ENCODE measurements at places on chromosomes 4 and X.

- no peak for DNase-seq
Measured at GRCh38 chrX:48695925-48696300, 621 bp upstream of the SUV39H1 start.

- DNase-seq = peak; percentile 57
Measured at GRCh38 chrX:31266203-31267076, 194.6 kb upstream of the FTHL17 start.

DNA sequence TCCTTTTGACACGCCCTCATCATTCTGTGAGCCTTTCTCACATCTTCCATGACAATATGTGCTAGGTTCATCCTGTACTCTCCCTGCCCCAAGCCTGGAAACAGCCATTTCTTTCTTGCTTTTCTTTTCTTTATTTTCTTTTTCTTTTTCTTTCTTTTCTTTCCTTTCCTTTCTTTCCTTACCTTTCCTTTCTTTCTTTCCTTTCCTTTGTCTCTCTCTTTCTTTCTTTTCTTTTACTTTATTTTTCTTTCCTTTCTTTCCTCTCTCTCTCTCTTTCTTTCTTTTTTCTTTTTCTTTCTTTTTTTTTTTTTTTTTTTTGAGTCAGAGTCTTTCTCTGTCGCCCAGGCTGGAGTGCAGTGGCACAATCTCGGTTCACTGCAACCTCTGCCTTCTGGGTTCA, 14.6 kb downstream of the PPP1R3F start:
- no peak for DNase-seq

- no peak for DNase-seq
Measured at GRCh38 chrX:105758754-105759153, 63.6 kb upstream of the NRK start.

DNA sequence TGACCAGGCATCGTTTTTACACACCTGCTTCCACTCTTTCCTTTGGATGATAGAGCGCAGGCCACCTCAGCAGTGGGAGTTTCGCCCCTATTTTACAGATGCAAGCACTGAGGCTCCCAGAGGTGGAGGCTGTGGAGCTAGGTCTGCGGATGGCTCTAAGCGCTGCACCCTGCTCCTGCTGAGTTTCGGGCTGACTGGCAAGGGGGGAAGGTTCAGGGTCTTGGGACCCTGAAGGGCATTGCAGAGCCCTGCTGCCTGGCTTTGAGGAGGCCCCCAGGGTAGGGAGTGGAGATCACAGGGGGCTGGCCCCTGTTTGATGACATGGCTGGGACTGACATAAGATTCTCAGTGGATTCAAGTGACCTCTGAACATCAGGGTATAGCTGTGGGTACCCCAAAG, 62.8 kb upstream of the NKX1-1 start:
- no peak for DNase-seq

- DNase-seq = no peak
Measured at GRCh38 chr4:3818371-3818770, 52.2 kb downstream of the ADRA2C start.

DNA sequence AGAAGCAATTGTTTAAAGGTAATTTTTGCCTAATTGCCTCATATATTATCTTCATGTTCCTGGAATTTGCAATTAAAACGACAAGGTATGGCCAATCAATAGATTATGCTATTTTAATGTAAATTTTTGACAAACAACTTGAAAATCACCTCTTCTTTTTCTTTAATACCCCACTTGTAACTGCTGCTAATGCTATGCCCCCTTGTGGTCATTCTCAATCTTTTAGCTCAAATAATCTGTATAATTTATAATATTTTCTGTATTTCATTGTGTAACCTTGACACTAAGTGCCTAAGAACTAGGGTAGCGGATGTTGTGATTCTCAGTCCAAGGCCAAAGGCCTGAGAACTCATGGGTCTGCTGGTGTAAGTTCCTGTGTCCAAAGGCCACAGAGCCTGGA, 831.7 kb upstream of the POU3F4 start:
- no peak for DNase-seq

DNA sequence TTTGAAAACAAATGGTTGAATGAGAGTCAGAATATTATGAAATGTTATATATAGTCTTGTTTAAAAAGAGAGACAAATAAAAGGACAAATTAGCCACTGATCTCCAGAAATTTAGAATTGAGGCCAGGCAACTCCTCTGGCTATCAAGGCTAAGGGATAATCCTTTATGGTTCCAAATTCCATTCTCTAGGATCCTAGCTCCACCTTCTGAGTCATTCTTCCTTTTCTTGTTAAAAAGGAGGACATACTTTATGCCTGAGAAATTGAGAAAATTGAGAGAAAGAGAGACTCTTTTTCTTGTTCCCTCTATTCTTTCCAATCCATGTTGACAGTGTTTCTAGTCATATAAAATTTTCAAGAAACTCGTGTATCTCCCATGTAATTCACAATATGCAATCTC, 1299.5 kb downstream of the FSTL5 start:
- no peak for DNase-seq

DNA sequence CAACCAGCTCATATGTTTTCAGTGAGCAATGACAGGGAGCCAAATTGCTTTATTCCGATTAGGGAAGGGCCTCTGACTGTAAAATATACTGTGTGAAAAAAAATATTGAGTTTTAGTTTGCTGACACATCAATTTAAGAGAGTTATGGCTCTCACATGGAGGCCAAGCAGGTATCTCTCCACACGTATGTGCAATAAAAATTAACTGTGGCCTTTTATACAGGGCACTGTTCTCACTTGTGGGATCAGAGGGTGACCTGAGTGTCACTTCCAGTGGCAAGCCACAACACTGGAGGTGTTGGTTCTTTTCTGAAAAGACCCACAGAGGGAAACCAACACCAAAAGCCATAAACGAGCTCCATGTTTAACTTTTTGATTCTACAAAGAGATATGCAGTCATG, 462.8 kb downstream of the MID1IP1 start:
- no peak for DNase-seq

DNA sequence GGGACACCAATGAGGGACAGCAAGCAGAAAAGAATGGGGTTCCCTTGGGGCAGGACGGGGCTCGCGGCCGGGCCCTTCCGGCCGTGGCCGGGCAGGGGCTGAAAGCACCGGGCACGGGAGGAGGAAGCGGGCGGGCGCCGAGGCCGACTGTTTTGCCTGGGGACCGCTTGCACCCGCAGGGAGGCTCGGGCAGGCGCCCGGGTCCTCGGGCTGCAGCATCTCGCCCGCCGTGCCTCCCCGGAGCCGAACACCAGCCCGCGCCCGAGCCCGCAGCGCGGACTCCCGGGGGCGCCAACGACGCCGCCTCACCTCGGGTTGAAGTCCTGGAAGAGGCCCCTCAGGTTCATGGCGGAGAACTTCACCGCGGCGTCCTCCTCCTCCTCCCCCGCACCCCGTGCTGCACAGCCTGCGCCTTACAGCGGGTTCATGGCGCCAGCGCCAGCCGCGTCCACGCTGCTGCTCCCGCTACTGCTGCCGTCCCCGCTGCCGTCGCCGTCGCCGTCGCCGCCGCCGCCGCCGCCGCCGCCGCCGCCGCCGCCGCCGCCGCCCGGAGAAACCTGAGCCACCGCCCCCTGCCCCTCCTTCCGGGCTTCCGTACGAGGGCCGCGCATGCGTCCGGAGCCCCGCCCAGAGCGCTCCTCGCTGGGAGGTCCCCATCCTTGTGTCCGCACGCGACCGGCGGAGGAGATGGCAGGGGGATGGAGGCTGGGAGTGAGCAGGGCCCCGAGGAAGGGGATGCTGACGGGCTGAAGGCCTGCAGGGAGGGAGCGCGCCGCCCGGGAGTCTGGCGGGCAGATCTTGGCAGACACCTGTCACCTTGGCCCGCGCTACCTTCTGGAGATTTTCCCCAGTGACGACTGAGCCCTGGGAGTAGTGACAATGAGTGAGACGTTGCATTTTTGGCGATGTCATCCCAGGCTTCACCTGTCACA, at the start of gene TMEM185A:
TSS of gene TMEM185A (minus strand) at position 559 of the 932 bp plus-strand sequence. CDS start at position 347, 212 bp downstream.
- DNase-seq = peak; percentile 78

DNA sequence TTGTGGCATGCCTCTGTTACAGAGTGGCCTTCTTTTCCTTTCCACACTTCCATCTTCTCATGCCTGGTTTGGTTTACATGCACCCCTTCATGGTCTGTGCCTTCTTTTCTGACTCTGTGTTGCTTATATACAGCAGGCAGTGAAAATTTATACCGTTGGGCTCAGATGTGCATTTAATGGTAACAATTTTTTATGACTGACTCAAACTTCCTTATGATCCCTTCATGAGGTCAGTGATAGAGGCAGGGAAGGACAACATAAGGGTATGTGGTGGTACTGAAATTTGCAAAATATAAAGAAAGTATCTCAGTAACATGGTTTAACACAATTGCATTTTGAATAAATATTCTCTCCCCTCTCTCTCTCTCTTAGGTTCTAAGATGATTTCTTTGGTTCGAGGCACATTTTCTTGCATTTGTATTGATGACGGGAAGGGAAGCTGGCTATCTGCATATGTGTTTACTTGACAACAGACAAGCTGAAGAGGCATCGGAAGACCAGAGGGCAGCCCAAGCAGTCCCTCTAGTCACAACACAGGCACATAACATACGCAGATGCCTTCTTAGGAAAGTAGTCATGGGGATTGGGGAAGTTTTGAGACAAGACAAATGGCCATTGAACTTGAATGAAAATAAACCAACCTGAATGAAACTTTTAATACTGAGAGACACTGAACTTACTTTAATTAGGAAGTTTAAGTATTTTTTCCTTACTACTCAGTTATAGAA, 163.3 kb upstream of the LEF1 start:
- DNase-seq = no peak

GRCh38 chrX:72079607-72080006, 52.1 kb downstream of the RTL5 start:
- DNase-seq = peak; percentile 75

- no peak for DNase-seq
Measured at GRCh38 chr4:81629366-81629765, 157.7 kb upstream of the RASGEF1B start.

DNA sequence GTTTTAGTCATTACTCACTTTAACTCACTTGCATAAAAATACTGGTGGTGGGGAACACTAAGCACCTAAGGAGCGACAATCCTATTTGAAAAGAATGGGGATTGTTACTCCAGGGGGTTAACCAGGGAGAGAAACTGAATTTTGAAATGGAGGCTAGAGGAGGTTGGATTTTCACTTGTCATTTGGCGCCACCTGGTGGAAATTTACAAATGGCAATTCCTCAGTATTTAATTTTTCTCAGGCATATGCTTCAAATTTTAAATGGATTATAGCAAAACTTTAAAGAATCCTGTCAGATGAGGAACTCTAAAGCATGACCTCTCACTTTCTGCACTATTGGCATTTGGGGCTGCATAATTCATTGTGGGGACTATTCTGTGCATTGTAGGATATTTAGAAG, 2.7 kb upstream of the GEMIN8 start:
- no peak for DNase-seq

- no peak for DNase-seq
Measured at GRCh38 chr4:6902318-6903042, 7.1 kb upstream of the TBC1D14 start.

DNA sequence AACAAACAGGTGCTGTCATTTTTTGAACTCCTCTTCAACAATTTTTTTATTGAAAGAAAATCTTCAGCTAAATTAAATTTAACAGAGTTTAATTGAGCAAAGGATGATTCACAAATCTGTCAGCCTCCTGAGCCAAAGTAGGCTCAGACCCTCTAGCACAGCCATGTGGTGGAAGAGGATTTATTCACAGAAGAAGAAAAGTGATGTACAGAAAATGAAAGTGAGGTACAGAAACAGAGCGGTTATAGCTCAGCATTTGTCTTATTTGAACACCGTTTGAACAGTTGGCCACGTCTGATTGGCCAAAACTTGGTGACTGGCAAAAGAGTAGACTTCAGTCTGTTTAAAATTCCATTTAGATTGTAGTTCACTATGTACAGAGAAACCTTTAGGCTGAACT, 217.3 kb downstream of the SPANXN1 start:
- DNase-seq = no peak

GRCh38 chr4:80876810-80877209, 153.7 kb upstream of the BMP3 start:
- DNase-seq = no peak

DNA sequence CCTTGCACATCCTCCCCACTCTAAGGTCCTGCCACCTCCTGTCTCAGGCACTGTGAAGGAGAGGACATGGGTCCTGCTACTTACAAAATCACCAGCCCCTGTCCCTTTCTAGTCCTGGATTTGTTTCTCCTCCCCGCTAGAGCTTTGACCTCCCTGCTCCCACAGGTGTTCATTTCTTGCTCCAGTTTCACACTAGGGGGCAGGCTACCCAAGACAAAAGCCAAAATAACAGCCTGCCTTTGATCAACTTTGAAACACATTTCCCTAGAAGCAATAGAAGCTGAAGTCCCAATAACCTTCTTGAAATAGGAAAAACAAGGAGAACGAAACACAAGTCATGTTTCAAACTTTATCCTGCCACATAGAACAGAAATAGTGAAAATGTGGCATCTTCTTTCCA, 164.4 kb downstream of the QDPR start:
- peak; percentile 60 for DNase-seq

DNA sequence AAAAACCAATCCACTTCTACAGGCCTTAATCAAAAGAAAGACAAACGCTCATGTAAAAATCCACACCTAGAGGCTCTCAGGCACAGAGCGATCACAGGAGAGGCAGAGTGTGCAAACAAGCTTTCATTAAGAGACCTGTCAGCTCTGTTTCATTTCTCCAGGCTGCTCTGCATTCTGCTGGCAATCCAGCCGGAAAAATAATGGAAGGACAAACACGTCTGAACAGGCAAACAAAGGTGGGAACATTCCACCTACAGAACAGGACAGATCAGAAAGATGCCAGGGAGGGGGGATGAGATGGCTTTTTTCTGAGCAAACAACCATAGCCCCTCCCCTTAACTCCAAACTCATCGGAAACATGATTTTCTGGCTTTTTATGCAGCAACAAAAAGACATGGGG, 9.7 kb downstream of the SOD3 start:
- no peak for DNase-seq

GRCh38 chrX:121301356-121301755, 253.9 kb downstream of the GLUD2 start:
- no peak for DNase-seq

DNA sequence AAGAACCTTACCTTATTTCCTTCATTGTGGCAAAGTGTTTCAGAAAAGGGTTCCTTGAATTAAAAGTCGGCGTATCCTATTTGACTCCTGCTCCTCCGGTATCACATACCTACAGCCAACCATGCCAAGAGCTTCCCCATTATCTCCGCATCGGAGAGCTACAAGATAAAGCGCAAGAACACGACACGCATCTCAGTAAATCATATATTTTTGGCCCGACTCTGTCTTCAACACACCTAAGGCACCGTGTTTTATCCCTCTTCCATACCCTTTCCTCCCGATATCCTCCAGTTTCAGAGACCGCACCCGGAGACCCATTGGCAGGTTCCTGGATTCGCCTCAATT, 497 bp upstream of the THAP9 start:
- no peak for DNase-seq

Data from islet precursor cell (in vitro differentiated cells).